ENCODE measurements at places on chromosomes 3 and 15.

- DNase-seq, result no peak
Measured at GRCh38 chr15:49199666-49200065, 29.6 kb downstream of the GALK2 start.

GRCh38 chr3:16600780-16601536 lies 4.3 kb downstream of the DAZL start:
- DNase-seq, result peak; percentile 74

DNA sequence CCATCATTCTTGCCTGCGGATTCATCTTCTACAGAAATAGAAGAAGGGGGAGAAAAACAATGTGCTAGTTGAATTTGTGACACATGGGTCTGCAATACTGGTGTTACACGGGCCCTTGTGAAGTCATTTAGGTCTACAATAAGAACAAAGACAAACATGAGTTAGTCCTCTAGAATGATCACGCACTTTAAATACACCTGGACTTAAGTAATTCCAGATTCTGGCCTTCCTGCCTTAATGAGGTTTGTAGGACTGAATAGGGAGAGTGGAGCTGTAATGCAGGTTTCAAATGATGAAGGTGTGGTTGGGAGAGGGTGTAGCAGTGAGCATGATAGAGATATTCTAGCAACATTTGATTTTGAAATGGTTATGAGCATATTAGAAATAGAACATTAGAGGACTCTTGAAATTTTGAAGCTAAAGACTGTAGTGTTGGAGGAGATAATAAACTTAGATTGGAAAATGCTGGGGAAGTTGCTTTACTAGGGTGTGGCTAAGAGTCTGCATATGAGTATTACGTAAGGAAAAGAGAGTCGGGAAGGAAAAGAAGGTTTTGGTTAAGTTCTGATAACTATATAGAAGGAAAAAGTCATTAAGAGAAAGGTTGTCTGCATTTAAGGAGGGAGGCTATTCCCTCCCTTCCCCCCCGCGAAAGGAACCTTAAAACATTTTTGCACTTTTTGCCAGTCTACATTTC lies 606 bp downstream of the EIF2A start:
- no peak for DNase-seq

- no peak for DNase-seq
Measured at GRCh38 chr15:73196113-73196512, 143.8 kb downstream of the NEO1 start.

- DNase-seq, result no peak
Measured at GRCh38 chr3:20222274-20222673, 36.3 kb upstream of the SGO1 start.

DNA sequence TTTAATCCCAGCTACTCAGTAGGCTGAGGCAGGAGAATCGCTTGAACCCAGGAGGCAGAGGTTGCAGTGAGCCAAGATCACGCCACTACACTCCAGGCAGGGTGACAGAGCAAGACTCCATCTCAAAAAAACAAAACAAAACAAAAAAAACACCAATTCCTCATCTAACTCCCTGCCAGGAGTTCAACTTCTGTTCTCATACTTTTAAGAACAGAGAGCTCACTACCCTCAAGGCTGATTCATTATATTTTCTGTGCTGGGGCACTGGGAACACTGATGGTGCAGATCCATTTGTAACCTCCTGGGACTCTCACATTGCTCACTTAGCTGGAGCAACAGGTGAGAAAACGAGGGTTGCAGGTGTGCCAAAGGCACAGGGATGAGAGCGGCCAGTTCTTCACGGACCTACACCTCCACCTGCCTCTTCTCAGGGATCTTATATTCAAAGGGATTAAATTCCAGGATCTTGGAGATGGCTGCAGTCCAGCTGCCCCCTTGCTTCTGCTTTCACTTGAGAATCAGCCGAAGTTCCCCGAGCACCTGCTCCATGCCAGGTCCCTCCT lies 12.3 kb upstream of the CSK start:
- DNase-seq, result no peak

- DNase-seq, result no peak
Measured at GRCh38 chr15:41334293-41335120, 1.8 kb downstream of the NUSAP1 start.

GRCh38 chr15:41891226-41891625 lies 2.6 kb downstream of the SPTBN5 start:
- DNase-seq, result no peak

GRCh38 chr3:134354612-134355251 lies 19.5 kb downstream of the AMOTL2 start:
- DNase-seq, result no peak

GRCh38 chr3:186517218-186517617 lies 27.0 kb downstream of the CRYGS start:
- no peak for DNase-seq

- no peak for DNase-seq
Measured at GRCh38 chr15:58355382-58355971, 76.3 kb upstream of the LIPC start.

DNA sequence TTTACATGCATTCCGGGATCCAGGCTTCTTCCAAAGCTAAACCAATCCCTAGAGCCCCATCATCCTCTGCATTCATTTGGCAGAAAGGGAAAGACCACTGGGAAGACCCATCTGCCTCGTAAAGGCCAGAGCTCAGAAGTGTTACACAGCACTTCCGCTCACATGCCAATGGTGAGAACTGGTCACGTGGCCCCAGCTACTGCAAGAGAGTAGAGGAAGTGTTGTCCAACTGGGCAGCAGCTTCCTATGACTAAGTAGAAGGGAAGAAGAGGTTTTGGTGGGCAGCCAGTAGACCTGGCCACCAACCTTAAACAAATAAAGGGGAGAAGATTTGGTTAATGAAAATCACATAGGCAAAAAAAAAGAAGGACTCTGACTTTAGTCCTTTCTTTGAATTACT lies 74.4 kb upstream of the PPP2R3A start:
- no peak for DNase-seq

GRCh38 chr3:177948716-177949425 lies 587.4 kb upstream of the KCNMB2 start:
- DNase-seq, result no peak

- no peak for DNase-seq
Measured at GRCh38 chr3:181017690-181018089, 28.2 kb upstream of the DNAJC19 start.

DNA sequence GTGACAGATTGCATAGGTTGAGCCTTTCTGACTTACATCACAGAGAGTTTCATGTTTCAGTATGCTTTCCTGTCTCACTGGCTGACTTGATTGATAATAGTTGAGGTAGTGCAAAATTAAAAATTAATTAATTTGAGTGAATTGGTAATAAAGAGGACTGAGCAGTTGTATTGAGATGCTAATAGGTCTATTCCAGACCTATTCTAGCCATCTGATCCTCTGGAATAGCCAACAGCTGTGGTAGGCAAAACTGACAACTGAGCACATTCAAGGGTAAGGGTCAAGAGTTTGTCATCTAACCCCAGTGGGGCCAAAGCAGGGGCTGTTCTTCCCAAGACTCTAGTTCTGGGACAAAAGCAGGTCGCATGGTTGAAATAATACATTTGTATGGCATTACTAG lies 132.4 kb downstream of the EPHA3 start:
- no peak for DNase-seq

DNA sequence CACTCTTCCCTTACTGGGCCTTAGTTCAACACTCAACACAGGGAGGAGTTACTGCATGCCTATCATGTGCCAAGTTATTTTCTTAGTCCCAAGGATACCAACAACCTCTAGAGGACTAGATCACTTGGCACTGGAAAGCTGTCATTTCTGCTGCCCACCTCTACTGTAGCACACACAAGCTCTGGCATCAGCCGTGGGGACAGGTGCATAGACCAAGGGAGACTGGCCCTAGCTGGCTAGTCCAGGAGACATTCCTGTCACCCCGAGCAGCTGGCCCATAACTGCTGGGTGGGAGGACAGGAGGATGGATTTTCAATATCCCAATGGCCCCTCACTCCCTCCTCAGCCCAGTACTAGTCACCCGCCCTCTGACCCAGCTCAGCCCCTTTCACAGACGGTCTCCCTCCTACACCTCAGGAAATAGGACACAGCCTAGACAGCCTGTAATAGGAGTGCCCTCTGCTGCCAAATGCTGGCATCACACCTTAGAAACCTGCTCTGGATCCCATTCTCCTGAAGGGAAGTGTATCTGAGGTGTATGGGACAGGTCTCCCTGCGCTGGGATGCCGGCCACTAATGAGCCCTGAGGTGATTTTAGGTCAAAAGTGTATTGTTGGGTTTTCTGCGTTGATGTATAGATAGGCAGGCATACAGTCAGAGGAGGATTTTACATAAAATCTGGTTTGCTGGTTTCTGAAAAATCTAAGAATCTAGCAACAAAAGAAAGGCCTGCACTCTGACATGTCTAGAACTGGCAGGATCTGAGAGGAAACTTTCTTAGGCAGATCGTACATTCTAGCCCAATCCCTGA lies 3.4 kb upstream of the DZIP1L start:
- DNase-seq, result peak; percentile 57

- DNase-seq, result peak; percentile 68
Measured at GRCh38 chr15:34239151-34239808, 14.5 kb downstream of the EMC4 start.

DNA sequence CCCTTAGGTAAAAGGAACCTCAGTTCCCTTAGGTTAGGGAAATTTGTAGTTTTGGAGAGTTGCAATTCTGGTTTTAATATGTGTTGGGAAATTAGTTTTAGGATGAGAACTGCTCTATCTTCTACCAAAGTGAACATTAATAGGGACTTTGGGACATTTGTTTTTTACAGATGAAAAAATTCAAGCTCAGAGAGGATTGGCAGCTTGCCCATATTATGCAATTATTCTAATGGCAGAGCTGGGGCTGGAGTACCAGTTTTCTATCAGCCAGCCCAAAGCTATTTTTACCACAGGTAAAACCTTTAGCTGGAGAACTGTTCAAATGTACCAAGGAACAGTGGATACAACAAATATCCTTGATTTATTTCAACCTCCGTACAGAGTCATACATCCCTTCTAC lies 127.0 kb downstream of the CPNE4 start:
- DNase-seq, result no peak

GRCh38 chr3:196537319-196537984 lies 22.3 kb upstream of the SMCO1 start:
- DNase-seq, result no peak

GRCh38 chr3:151787626-151788025 lies 26.3 kb upstream of the AADAC start:
- DNase-seq, result no peak

DNA sequence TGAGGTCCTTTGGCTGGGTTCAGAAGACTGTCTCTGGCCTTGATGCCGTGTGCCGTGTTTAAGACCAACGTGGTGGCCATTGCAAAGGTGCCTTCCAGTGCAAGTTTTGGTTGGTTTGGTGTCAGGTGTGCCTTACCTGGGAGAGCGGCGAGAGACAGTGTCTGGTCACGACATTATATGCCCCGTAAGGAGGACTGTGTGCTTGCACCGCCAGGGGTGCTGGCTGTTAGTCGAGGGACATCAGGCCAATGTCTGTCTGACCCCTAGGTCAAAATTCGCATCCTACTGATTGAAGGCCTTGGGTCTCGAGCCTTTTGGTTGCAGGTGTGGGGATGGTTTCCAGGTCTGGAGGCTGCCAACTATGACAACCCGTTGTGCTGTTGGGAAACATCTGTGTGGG lies 111.9 kb downstream of the SNRPN start:
- no peak for DNase-seq

- DNase-seq, result no peak
Measured at GRCh38 chr15:67244971-67245478, 9.4 kb downstream of the AAGAB start.

GRCh38 chr3:169627789-169628188 lies 35.7 kb downstream of the MECOM start:
- DNase-seq, result no peak

DNA sequence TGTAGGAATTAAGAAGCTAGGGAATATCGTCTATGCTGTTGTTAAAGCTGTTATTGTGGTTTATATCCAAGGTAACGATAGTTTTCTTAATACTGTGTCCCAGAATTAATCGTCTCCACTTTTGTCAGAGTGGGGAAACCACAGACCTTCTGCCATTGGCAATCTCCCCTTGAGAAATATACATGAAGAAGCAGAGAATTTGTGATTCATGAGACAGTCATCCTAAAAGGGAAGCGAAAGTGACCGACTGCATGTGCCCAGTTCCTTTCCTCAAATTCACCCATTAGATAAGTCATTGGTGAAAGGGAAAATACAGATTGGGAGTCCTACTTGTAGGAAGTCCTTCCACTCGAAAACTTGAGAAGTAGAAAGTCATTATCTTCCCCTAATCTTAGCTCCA lies 26.6 kb downstream of the DIPK2A start:
- DNase-seq, result no peak

DNA sequence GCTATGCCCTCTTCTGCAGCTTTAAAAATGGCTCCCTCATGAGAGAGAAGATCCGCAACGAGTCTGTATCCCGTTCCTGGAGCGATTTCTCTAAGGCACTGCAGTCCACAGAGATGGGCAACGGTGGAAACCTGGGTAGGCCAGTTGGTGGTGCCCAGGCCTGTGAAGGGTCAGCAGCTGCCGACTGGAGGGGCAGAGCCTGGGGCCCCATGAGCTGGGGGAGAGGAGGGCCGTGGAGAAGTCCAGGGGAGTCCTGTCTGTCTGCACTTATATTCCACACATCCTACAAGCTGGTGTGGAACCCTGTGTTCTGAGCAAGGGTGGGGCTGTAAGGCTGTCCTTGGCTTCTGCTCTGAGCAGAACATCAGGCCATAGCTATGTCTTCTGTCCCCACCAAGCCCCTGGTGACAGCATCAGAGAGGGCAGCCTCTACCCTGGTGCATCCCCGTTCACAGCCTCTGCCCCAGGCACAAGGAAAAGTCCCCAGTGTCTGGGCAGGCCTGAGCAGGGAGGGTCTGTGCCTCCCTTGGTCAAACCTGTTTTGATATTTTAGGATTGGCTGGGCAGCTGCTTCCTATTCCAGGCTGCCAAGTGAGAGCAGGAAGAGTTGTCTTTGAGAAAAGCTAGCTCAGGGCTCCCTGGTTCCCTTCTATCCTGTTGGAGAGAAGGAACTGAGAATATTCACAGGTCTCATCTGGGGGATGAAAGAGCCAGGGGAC lies 29.7 kb downstream of the XYLB start:
- no peak for DNase-seq

GRCh38 chr15:41987925-41988275 lies 15.5 kb upstream of the EHD4 start:
- DNase-seq, result no peak

- DNase-seq, result no peak
Measured at GRCh38 chr3:36429986-36430485, 49.7 kb downstream of the STAC start.

GRCh38 chr15:101148881-101149664 lies 102.8 kb downstream of the CHSY1 start:
- DNase-seq, result no peak

DNA sequence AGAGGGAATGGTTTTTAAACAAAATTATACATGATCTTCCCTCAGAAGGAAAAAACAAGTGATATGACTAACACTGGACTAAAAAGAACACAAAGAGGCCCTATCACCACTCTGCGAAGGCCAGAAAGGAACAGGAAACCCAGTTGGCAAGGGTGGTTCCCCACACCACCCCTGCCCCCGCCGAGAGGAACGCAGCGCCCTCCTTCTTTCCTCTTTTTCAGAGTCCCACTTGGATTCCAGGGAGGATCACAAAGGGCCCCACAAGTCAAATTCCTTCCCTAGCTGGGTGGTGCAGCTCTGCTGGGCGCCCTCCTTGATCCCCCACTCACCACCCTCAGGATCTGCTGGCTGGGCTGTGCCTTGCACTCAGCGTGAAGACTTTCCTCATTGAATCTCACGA lies 29.8 kb downstream of the PLA1A start:
- no peak for DNase-seq

Measured in amniotic stem cell (primary cell).